ENCODE measurements at places on chromosomes 2 and 18.

- no peak for DNase-seq
Measured at GRCh38 chr2:218095853-218096252, 26.8 kb downstream of the RUFY4 start.

DNA sequence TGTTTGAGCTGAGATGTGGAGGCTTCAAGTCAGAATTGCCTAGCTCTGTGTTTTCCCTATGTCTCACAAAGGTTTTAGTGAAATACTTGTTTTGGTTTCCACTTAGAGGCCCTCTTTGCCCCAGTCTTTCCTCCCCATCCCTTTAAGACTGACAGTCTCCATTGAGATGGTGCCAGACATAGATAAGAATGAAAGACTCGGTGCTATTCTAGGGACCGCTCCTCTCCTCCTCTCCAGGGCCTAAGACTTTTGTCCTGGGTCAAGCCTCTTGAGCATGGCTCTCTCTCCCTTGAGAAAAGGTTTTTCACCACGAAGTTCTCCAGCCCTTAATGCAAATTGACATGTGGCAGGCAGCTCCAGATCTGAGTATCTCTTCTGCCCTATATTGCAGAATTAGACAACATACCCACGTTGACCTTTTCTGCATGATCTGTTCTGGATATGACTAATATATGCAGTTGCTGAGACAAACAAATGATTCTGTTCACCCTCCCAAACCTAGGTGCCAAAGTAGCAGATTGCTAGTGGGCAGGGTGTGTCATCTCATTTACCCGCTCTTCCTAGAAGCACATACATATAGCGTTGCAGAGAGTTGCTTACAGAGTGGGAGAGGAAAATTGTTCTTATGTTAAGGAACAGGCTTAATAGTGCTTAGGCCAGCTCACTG is 47.5 kb upstream of the ACSL3 start:
- no peak for DNase-seq

DNA sequence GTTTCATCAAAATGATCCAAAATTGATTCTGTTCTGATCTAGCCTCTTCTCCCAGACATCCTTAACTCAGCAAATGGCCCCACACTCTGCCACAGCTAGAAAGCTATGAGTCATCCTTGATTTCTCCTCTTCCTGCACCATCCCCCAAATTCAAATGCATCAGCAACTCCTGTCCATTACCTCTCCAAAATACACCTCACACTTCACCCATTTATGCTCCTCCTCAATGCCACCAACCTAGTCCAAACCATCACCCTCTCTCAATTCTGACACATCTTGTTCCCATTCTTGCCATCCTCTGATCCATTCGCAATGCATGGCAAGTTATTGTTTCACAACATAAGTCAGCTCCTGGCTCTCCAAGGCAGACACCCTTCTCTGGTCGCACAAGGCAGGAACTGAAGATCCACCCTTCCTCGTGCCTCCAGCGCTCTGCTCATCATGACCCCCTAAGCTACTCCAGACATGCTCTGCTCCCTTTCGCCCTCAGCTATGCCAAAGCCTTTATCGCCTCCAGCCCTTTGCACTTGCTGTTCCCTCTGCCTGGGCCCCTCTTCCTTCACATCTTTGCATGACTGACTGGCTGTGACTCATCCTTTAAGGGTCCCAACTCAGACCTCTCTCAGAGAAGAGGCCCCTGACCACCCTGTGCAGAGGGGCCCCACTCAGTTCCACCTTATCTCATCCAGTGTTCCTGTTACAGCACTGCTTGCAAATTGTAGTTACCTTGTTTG is 83.6 kb downstream of the MREG start:
- DNase-seq, result no peak

DNA sequence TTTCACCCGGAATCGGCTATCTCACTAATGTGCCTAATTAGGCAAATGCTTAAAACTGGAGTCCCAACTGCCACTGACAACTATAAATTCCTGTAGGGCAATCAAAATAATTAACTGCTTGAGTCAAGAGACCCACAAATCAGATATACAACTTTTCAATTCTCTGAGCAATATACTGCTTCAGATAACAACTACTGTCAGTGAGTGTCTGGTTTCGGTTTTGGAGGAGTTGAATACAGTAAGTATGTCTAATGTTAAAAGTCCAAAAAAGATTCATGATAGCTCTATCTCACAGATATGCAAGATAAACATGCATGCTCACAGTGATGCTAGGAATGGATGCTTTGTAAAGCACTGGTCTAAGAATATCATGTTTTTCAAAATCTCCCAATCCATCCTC is 283.3 kb downstream of the NRXN1 start:
- DNase-seq, result no peak

- DNase-seq, result no peak
Measured at GRCh38 chr2:72927619-72928550, 10.6 kb downstream of the EMX1 start.

DNA sequence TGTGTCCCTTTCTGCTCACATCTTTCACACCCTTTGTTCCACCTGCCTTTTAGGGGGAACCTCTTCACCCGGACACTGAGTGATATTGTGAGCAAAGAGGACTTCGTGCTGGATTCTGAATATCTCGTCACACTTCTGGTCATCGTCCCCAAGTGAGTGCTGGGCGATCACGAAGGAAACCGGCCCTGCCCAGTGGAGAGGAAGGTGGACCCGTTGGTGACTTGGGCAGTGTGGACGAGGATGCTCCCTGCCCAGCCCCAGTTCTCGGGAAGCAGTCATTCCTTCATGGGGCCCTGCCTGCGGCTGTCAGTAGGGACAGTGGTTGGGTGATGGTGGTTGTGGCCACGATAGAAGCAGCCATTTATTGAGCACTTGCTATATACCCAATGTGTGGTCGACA is 40.8 kb downstream of the PDIA6 start:
- DNase-seq, result no peak

DNA sequence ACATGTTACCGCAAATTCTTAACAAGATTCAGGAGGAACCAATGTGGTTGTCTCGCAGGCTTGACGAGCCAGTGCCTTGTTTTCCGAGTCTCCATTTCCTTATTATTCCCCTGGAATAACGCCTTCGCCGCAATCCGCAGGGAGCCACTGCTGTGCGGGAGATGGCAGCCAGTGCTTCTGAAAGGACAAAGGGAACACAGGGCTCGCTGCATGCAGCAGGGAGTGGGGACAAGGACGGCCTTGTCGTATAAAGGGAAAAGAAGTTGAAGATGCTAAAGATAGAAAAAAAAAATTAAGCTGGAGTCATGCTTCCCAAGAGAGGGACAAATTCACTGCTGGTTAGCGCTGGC is 221.4 kb downstream of the NDUFA10 start:
- no peak for DNase-seq

- DNase-seq, result no peak
Measured at GRCh38 chr18:615092-615521, 18.3 kb downstream of the CLUL1 start.

GRCh38 chr2:1988049-1988448 is 243.7 kb upstream of the PXDN start:
- no peak for DNase-seq

DNA sequence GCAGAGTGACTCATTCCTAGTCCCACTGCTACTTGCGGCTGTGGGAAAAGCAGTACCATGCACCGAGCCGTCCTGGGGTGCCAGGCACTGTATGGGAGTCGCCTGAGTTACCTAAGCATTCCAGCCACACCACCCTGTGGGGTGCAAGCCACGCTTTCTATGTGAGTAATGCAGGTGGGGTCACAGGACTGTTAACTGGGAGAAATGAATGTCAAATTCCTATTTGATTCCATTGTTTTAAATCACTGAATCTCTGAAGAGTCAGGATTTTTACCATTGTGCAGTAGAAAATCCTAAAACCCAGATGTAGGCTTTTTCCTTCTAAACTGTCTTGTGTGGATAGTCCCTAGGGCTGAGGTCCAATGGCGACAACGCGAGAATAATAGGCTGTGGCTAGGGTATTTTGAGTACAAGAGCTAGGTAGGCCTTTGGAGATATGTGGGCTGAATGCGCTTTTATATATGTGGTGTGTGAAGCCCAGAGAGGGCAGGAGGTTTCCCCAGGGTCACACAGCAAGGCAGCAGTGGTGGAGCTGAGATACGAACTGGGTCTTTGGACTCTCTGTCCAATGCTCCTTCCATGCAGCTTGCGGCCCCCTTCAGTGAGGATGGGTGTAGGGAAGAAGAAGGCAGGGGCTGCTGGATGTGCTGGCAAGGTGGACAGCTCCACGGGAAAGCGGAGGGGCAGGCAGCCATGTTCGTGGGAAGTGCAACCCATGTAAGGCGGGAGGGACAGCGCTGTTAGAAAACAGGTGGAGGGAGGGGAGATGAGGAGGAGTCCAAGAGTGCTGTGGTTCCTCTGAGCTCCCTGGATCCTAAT is 83.2 kb downstream of the DDX1 start:
- no peak for DNase-seq

DNA sequence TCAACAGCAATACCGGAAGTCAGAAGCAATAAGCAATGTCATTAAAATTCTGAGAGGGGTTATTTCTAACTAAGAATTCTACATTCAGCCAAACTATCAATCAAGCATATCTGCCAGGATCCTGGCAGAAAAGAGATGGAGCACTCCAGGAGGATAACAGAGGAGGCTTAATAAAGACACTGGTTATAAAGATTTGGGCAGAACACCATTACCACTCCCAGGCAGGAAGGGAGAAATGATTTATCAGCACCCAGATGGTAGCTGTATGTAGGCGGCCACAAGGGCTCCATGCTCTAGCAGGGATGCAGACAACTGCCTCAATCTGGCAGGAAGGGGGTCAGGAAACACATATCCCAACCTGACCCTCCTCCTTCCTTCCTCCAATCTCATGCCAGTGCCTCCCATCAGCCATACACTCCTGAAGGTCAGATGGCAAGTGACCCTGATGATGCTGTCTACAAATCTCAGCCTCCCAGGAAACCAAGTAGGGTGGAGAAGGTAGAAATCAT is 20.5 kb upstream of the TNFAIP6 start:
- DNase-seq, result no peak

DNA sequence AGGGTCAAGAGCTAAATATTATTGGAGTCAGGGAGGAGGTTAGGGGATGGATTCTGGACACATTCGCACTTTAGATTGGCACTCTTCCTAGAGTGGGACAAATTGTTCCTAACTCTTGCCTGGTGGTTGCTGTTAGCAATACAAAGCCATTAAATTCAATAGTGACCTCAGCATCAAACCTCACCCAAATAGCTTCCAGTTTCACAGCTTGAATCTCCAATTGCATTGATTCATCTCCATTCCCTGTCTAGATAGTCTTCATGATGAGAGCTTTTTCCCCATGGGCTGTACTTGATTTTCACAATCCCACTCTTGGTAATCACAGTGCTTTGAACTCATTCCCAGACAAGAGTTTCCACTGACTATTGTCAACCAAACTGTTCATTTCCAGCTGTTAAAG is 585.9 kb upstream of the SYT4 start:
- no peak for DNase-seq

DNA sequence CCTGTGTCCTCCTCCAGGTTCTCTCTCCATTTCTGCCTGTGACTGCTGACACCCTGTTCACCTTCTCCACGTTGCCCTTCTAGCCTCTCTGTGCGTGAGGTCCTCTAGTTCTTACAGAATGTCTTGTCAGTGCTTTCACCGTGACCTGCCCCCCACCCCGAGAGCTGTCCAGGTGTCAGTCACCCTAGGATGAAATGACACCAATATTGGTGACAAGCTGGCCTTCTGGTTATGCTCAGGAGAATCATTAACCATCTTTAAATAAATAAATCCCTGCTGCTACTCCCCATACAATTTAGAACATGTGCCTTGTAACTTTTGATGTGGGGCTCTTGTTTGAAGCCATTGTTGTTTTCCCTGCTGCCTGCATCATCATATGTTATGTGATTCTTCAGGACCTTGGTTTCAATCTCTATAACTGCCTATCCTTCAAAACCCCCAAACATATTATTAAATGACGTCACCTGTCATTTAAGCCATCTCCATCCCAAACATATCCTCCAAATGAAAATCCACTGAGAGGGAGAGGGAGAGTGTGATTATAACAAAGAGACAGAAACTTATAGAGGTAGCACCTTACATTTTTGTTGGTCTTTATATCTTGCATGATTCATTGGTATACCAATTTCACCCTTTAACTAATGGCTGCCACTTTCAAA is 496.3 kb downstream of the PARD3B start:
- no peak for DNase-seq

DNA sequence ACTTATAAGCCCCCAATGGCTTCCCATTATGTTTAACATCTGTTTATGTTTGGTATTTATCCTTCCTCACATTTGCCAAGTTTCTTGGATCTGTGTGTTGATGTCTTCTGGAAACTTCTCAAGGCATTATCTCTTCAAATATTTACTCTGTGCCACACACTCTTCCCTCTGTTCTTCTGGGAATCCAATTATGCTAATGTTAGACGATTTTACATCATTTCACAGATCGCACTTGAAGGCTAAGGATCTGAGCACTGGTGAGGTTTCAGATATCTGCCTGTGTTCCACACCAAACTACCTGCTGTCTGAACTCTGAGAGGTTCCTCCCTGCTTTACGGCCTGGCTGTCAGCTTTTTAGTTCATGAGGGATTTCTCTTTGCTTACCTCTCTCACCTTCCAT is 10.1 kb downstream of the AOX1 start:
- DNase-seq, result no peak

DNA sequence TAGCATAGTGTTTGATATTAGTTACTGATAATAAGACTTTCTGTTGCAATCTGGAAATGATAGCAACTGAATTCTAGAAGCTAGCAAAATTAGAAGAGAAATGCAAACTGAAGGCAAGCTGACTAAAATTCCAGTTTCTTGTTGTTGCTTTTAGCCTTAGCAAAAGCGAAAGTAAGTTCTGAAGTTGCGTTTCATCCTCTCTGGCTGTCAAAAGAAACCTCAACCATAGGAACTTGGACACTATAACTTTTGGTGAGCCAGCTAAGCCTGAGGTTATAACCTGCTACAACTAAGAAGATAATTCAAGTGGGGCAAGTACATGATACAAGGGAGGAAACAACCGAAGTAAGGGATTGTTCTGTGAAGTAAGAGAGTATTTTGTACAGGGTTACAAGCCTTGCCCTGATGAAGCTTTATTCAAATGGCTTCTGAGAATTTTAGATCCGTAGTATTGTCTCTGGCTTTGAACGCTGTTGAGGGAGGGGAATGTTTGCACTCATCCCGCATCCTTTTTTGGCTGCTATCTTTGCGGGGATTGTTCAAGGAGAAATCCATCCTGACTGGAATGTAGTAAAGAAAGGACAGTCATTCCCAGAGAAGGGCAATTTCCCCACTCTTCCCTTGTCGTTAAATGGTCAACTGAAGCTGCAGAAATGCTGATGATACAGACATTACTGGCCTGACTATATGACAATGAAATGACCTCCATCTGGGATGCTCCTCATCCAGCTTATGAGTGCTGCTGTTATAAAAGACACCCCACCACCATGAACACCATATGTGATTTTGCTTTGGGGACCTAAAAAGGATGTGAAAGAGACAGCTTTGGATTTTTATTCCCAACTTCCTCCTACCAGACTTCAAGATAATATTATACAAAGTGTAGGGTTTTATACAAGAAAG is 7.0 kb upstream of the TMX3 start:
- DNase-seq, result no peak

- no peak for DNase-seq
Measured at GRCh38 chr2:161766334-161766733, 142.1 kb downstream of the SLC4A10 start.

GRCh38 chr2:131063501-131064283 is 29.6 kb downstream of the FAM168B start:
- no peak for DNase-seq

Measured in stimulated activated CD8-positive, alpha-beta memory T cell treated with anti-CD3 and anti-CD28 coated beads, Interleukin-15, amount 100 ng/mL, for 24 hours (primary cell).